ENCODE measurements at places on chromosomes 6 and 20. TPM values are rescaled to one million over a fixed set of nuclear protein-coding genes. Genes with fewer than 3 reads are reported as not detected.

DNA sequence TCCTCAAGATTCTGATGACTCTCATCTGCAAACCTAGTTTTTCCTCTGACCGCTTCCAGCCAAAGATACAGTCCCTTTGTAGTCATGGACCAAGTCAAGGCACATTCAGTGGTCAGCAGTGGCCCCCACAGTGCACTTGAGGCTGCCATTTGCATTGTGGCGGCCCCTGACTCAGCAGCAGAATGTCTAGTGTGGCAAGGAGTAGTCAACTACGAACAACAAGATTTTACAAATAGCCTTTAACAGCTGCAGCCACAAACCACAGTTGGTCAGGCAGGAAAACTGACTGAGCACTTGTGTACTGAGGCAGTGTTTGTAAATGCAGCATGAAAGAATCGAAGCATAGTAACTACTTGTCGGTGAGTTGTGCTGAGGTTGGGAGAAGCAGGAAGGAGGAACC, 49.6 kb downstream of the SLC2A12 start:
- H3K4me3 ChIP-seq, result no peak overlapping the region
- H3K27ac ChIP-seq, result no peak overlapping the region
- DNase-seq, result no peak
- peaks cover 9% of the 10 kb centered on the region for H3K4me1 ChIP-seq
- H3K36me3 ChIP-seq, result no peaks in the 10 kb centered on the region

GRCh38 chr20:61908057-61909026, 157.3 kb downstream of the TAF4 start:
- H3K27me3 ChIP-seq, result no peaks in the 10 kb centered on the region
- no peak overlapping the region for H3K27ac ChIP-seq

DNA sequence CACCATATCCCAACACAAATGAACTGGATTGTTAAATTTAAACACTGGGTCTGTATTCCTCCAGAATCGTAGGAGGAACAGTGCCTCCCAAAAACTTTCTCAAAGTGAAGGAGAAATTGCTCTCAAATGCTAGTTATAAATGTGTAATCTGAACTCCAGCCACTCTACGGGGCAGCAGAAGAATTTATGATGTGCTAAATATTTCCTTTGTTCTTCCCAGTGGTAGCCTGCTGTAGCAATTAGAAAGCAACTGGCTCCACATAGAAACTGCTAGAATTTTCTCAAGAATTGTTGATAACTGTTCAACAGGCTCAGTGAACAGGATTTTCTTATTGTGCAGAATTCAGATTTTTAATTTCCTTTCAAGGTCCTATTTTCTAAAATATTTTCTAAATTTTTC, 49.8 kb upstream of the EYA4 start:
- no peak for DNase-seq
- H3K4me3 ChIP-seq, result no peak overlapping the region
- no peaks in the 10 kb centered on the region for H3K4me1 ChIP-seq
- H3K36me3 ChIP-seq, result no peaks in the 10 kb centered on the region

DNA sequence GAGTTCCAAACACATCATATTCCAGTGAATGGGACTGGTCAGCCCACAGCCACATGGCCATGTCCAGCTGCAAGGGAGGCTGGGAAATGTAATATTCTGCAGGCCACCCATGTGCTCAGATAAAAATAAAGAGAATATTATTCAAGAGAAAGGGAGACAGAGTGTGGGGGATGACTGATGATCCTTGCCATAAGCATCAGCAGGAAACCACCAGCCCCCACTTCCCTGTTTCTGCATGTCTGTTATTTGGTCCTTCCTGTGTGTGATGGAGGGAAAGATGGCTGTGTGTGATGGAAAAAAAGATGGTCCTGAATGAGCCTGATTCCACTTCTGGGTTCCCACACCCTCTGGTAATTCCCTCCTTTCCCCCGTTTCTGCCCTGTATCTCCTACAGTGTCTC, 13.1 kb upstream of the RSPO4 start:
- H3K27me3 ChIP-seq, result no peaks in the 10 kb centered on the region
- H3K4me1 ChIP-seq, result no peaks in the 10 kb centered on the region
- no peak overlapping the region for H3K27ac ChIP-seq
- no peak for DNase-seq

DNA sequence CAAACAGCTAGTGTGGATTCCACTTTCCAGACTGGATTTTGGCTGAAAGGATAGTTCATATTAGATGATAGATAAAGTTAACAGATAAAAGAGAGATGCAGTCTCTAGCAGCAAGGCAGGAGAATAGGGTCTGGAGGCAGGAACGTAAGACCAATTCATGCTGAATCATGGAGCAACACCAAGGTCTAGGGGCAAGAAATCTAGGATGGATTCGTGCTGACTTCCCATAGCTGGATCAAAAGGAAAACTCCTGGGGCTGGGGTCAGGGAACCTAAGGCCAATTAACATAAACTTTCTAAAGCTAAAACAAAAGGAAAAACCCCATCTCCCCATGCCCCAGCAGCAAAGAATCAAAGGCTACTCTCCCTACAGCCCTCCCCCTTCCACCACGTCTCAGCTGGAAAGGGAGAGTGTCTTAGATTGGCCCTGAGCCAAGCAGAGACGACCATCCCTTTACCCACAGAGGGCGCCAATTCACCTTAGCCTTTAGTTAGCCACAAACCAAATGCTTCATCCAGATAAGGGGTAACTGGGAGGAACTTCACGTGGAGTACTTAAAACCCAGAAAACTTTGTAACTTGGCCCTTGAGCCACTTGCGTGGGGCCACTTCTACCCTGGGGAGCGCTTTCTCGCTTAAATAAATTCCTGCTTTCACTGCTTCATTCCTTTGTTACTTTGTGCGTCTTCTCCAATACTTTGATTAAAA, 7.6 kb downstream of the TREM1 start:
- H3K27me3 ChIP-seq, result no peaks in the 10 kb centered on the region
- H3K4me3 ChIP-seq, result no peak overlapping the region
- DNase-seq, result peak; percentile 63
- H3K4me1 ChIP-seq, result no peaks in the 10 kb centered on the region

- peaks cover 28% of the 10 kb centered on the region for H3K4me1 ChIP-seq
- H3K36me3 ChIP-seq, result no peaks in the 10 kb centered on the region
- H3K4me3 ChIP-seq, result no peak overlapping the region
- no peak for DNase-seq
- H3K27me3 ChIP-seq, result peaks cover 84% of the 10 kb centered on the region
These were observed 36.8 kb downstream of the NCR2 start for GRCh38 chr6:41371992-41372831.

DNA sequence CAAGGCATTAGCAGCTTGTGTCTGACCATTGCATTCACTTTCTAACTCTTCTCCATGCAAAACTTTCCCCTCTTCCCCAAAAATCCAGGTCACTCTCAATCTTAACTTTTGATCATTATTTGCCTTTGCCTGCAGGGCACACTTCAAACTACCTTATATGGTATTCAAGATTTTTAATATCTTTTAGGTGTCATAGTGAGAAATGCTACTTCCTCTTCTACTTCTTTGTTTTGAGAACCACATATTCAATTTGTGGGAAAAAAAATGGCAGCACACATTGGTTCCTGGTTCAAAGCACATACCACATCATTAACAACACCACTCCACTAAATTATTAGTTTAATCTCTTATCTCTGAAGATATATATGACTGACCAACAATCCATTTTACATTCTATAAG, 1267.0 kb upstream of the CITED2 start:
- H3K27ac ChIP-seq, result no peak overlapping the region
- H3K27me3 ChIP-seq, result no peaks in the 10 kb centered on the region
- H3K4me1 ChIP-seq, result no peaks in the 10 kb centered on the region
- DNase-seq, result no peak

GRCh38 chr6:107442938-107443607, 16.3 kb downstream of the PDSS2 start:
- no peaks in the 10 kb centered on the region for H3K4me1 ChIP-seq
- no peak overlapping the region for H3K27ac ChIP-seq
- H3K36me3 ChIP-seq, result peaks cover 4% of the 10 kb centered on the region
- no peak for DNase-seq
- H3K4me3 ChIP-seq, result no peak overlapping the region
- H3K27me3 ChIP-seq, result no peaks in the 10 kb centered on the region

DNA sequence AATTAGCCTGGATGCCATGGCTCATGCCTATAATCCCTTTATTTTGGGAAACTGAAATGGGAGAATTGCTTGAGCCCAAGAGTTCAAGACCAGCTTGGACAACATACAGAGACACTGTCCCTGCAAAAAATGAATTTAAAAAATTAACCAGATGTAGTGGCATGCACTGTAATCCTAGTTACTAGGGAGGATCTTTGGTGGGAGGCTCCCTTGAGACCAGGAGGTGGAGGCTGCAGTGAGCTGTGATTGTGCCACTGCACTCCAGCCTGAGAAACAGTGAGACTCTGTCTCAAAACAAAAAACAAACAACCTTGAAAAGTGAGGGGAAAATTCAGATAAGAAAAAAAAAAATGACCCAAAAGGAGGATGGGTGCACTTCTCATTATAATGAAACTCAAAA, 23.4 kb downstream of the CAP2 start:
- H3K27ac ChIP-seq, result no peak overlapping the region
- H3K4me1 ChIP-seq, result peaks cover 10% of the 10 kb centered on the region
- DNase-seq, result no peak
- no peaks in the 10 kb centered on the region for H3K27me3 ChIP-seq
- no peak overlapping the region for H3K4me3 ChIP-seq
- no peaks in the 10 kb centered on the region for H3K36me3 ChIP-seq

GRCh38 chr6:157981132-157981394, 600 bp upstream of the SYNJ2 start:
- H3K36me3 ChIP-seq, result no peaks in the 10 kb centered on the region
- peak overlapping the region; percentile 94 for H3K27ac ChIP-seq
- no peaks in the 10 kb centered on the region for H3K27me3 ChIP-seq
- DNase-seq, result peak; percentile 45
- peaks cover 24% of the 10 kb centered on the region for H3K4me1 ChIP-seq

DNA sequence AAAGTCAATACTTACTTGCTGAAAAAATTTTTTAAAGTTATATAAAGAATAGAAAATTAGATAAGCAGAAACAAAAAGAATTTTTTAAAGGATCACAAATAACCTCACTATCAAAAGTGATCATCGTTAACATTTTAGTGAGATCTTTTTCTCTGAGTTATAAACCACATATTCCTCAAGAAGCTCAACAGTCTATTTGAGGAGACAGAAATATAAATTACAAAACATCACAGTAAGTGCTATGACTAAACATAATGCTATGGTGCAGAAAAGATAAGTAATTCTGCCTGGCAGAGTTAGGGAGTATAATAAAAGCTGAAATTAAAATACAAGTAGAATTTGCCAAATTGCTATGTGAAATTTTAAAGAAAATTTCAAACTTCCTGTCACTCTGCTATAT, 226.7 kb downstream of the LMBRD1 start:
- H3K36me3 ChIP-seq, result no peaks in the 10 kb centered on the region
- H3K27ac ChIP-seq, result no peak overlapping the region
- H3K4me1 ChIP-seq, result no peaks in the 10 kb centered on the region
- no peak for DNase-seq
- no peak overlapping the region for H3K4me3 ChIP-seq
- no peaks in the 10 kb centered on the region for H3K27me3 ChIP-seq

DNA sequence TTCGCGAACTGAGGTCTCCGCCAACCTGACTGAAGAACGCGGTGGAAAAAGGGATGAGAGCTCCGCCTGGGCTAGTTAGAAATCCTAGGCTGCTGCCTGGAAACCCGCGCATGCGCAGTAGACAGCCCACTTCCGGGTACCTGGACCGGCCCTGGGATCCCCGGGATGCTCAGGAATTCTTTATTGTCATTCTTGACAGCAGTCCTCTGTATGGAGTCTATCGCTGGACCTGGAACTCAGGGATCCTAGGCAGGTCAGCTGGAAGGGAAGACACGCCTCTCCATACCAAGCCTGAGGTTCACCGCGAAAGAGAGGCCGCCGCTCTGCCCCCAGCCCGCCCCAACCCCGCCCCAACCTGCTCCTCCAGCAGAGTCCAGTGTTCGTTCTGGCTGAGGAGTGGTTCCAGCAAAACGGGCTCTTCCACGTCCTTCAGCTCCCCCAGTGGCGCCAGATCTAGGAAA, 1379.2 kb upstream of the DEFB115 start:
- H3K4me1 ChIP-seq, result no peaks in the 10 kb centered on the region
- H3K4me3 ChIP-seq, result no peak overlapping the region
- no peak overlapping the region for H3K27ac ChIP-seq
- peak; percentile 9 for DNase-seq
- no peaks in the 10 kb centered on the region for H3K27me3 ChIP-seq

GRCh38 chr6:149211046-149211571, 106.4 kb upstream of the TAB2 start:
- DNase-seq, result no peak
- peaks cover 29% of the 10 kb centered on the region for H3K4me1 ChIP-seq
- no peaks in the 10 kb centered on the region for H3K27me3 ChIP-seq
- H3K36me3 ChIP-seq, result no peaks in the 10 kb centered on the region

GRCh38 chr6:83192456-83192855, 609 bp downstream of the PGM3 start:
- peak overlapping the region; percentile 86 for H3K27ac ChIP-seq
- peaks cover 16% of the 10 kb centered on the region for H3K4me1 ChIP-seq
- H3K27me3 ChIP-seq, result no peaks in the 10 kb centered on the region
- DNase-seq, result no peak
- peak overlapping the region; percentile 92 for H3K4me3 ChIP-seq

DNA sequence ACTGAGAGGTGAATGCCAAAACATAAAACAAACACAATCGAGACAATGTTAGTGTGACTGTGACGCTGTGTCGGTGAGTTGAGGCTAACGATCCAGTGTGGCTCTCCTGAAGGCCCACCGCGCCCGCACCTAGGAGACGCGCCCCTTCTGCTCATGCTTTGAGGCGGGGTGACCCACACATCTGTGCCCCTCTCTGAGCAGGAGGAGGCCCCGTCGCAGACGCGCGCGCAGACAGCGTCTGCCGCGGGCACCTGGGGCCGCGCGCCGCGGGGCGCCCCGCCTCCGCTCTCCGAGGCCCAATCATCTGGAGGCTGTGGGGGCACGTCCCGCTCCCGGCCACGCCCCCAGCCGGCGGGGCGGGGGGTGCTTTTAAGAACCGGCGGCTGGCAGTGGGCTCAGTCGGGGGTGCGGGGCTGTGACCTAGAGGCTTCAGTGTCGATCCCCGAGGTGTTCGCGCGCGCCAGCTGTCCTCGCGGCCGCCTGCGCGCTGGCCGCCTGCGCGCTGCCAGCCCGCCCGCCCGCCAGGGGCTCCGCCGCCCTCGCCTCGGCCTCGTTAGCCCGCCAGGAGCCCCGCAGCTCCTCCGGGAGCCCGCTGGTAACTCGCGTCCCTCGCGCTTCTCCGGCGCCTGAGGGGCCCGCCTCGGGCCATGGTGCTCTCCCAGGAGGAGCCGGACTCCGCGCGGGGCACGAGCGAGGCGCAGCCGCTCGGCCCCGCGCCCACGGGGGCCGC, at the start of gene SLC16A10:
Gene SLC16A10, plus strand, starts transcription at position 398 of the 730 bp plus-strand sequence. Its CDS starts 250 bp downstream, at position 648.
- H3K36me3 ChIP-seq, result no peaks in the 10 kb centered on the region
- H3K4me1 ChIP-seq, result peaks cover 16% of the 10 kb centered on the region
- peak within 1 kb of the TSS; percentile 66 for H3K4me3 ChIP-seq
- H3K27me3 ChIP-seq, result peaks cover 46% of the 10 kb centered on the region
- peak; percentile 71 for DNase-seq

- H3K4me1 ChIP-seq, result peaks cover 7% of the 10 kb centered on the region
- H3K27ac ChIP-seq, result peak overlapping the region; percentile 5
- H3K27me3 ChIP-seq, result no peaks in the 10 kb centered on the region
- DNase-seq, result no peak
- no peaks in the 10 kb centered on the region for H3K36me3 ChIP-seq
These were observed 124.3 kb upstream of the MLIP start for GRCh38 chr6:53986721-53987521.

ZFP64 gene
- total RNA-seq, result 18.2 TPM

SLC35D3 gene
- not detected for total RNA-seq

CCN2 gene
- 37.0 TPM for total RNA-seq

XKR7 gene
- total RNA-seq, result not detected
